ENCODE measurements at places on chromosomes 1 and 21. TPM values are rescaled to one million over a fixed set of nuclear protein-coding genes. Genes with fewer than 3 reads are reported as not detected.

Gene SLC30A2
- 0.37 TPM for total RNA-seq

Gene GPR61
- total RNA-seq, result 0.41 TPM

Gene ARHGAP30
- 2.7 TPM for total RNA-seq

Gene ACOT11
- 31.3 TPM for total RNA-seq

Gene ASCL5
- total RNA-seq, result not detected

Gene NOC2L
- 48.6 TPM for total RNA-seq

Gene AGMAT
- not detected for total RNA-seq

Gene SGIP1
- 5.0 TPM for total RNA-seq

Gene RAB42
- 1.8 TPM for total RNA-seq

Gene GPR157
- total RNA-seq, result 28.7 TPM

- peak; percentile 17 for DNase-seq
These were observed 1.8 kb downstream of the BTG3 start for GRCh38 chr21:17610911-17611310.

DNA sequence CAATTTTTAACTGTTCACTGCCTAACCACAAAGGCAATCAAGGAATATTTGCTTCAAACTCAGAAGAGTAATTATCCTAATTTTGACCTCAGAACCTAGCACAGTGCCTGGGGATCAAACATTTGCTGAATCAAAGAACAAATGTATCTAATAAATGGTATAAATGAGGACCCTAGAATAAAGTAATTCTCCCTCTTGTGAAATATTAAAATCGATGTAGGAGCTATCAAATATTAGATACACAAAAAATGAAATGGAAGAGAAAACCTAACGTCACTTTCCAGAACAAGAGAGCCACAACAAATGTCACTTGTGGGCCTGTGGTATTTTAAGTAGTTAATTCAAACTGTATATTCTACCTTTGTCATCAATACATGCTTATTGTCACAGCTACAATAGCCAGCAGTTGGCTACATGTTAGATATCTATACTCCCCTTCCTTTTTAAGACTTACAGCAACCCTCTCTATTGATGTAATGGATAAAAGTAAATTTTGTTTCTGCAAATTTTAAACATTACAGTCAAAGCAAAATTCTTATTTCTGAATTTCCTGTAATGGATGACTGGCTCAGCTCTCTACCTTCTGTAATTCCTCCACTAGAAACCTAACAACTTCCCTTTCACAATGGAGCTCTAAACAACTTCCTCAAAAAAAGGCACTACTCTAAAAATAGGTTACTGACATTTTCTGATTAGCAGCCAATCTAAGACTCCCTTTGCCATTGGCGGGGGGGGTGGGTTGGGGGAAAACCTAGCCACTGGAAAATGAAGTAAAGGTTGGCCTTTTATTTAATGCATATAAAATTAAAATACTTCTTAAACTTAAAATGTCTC is 37.6 kb downstream of the PUM1 start:
- DNase-seq, result no peak

GRCh38 chr1:56524263-56524662 is 55.1 kb downstream of the PLPP3 start:
- no peak for DNase-seq

DNA sequence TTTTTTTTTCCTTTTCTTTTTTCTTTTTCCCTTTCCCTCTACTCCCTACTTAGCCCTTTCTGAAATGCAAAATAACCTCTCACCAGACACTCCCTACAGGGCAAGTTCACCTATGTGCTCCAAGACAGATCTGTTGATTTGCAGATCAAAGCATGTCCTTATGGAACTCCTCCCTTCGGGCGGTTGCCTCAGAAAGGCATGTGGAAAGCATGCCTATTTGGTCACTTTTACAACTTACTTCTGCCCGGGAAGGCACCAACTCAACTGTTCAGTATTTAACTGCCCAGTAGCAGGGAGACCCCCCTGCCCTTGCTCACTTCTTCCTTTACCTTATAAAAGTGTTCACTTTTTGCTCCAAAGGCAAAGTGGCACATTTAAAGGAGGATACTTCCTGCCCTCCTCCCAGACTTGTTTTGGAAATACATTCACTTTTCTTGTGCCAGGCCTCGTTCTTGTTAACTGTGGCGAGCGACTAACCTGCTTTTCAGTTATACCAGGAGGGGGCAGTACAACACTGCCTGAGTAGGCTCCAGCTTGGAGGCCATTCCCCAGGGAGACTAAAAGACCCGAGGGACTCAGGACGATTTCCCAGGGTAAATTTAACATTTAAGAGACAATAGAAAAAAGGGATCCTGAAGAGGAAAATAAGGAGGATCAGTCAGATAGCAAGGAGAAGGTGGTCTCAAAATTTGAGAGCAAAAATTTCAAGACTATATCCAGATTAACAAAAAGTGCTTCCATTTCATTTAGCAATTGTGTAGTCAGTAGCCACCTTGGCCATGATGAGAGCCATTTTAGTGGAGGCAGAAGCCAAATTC is 12.3 kb upstream of the SLAMF7 start:
- DNase-seq, result no peak

GRCh38 chr1:234600418-234601281 is 9.3 kb downstream of the IRF2BP2 start:
- peak; percentile 84 for DNase-seq

DNA sequence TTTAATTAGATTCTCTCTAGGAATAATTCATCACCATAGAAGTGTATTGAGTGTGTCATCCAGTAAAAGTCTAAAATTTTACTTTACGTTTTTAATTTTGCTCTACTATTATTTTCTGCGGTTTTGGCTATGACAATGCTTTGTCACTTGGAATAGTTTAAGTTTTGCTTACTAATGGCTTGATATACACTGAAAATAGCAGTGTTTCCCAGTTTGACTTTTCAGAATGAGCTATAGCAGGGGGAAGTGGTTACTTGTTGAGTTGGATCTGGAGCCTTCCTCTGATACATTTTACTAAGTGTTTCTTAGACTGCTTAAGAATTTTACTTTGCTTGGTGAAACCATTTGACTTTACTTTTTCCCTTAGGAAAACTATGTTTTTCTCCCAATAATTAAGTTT is 5.0 kb downstream of the DNAJC16 start:
- DNase-seq, result no peak

- DNase-seq, result no peak
These were observed 13.9 kb upstream of the PSMB2 start for GRCh38 chr1:35655196-35655595.

- DNase-seq, result no peak
These were observed 205.0 kb downstream of the KCTD3 start for GRCh38 chr1:215772151-215772550.

GRCh38 chr1:171355727-171356126 is 41.7 kb downstream of the FMO4 start:
- no peak for DNase-seq

- no peak for DNase-seq
These were observed 54.6 kb downstream of the LDLRAD2 start for GRCh38 chr1:21866707-21867043.

DNA sequence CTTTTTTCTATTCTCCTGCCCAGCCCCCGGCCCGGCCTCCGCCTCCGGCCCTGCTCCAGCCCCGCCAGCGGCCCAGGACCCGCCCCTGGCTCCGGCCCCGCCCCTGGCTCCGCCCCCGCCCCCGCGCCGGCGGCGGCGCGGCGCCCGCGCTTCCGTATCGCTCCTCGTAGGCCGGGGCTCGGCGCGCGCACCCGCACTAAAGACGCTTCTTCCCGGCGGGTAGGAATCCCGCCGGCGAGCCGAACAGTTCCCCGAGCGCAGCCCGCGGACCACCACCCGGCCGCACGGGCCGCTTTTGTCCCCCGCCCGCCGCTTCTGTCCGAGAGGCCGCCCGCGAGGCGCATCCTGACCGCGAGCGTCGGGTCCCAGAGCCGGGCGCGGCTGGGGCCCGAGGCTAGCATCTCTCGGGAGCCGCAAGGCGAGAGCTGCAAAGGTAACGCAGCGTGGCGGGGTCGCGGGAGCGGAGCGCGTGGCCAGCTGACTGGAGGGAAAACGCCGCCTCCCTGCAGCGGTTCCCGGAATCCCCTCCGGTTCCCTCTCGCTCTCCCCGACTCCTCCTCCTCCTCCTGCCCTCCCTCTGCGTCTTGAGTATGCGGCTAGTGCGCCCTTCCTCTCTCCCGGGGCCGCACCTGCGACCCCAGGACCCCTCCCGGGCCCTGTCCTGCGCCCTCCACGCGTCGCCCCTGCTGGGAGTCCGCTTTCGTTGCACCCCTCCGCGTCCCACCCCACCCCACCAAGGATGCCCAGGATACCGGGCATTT is at the start of gene IFNAR2:
IFNAR2 (plus strand) TSS at position 155 of the 761 bp plus-strand sequence. CDS start 11,985 bp downstream, outside the sequence.
- DNase-seq, result peak; percentile 92

GRCh38 chr1:119220991-119221390 is 80.5 kb upstream of the WARS2 start:
- DNase-seq, result no peak

DNA sequence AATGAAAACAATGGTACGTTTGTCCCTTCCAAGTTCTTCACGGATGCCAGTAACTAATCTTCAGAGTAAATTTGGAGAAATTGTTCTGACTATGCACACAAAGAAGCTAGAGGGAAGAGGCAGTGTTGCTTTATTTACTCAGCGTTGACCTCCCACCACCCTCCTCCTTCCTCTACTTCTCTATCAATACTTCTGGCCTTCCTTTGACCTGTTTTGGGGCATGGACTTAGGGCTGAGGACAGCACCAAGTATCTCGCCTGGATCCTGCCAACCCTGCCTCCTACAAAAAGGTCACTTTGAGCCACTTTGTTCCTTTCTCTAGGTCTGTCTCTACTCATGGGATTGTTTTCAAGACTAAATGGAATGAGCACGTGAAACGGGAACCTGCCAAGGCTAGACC is 282.6 kb downstream of the DSCAM start:
- DNase-seq, result no peak

DNA sequence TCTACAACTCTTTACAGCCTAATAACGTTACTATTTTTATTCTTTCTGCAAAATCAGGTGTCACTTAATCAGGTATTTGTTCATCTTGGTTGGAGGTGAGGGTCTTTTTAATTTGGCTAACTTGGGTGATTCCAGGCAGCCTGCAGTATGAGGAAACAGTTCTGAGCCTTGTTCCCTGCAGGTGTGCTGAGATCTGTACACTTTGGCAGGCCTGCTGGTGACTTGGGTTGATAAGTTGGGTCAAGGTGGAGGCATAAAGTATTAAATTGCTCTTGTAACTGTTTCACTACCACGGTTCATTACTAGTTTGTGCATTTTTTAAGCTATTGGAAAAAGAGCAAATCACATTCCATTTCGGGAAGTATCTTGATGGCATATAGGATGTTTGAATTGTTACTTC is 10.0 kb downstream of the MAP3K21 start:
- no peak for DNase-seq

- DNase-seq, result no peak
These were observed 25.4 kb upstream of the S100A7 start for GRCh38 chr1:153485863-153486262.

DNA sequence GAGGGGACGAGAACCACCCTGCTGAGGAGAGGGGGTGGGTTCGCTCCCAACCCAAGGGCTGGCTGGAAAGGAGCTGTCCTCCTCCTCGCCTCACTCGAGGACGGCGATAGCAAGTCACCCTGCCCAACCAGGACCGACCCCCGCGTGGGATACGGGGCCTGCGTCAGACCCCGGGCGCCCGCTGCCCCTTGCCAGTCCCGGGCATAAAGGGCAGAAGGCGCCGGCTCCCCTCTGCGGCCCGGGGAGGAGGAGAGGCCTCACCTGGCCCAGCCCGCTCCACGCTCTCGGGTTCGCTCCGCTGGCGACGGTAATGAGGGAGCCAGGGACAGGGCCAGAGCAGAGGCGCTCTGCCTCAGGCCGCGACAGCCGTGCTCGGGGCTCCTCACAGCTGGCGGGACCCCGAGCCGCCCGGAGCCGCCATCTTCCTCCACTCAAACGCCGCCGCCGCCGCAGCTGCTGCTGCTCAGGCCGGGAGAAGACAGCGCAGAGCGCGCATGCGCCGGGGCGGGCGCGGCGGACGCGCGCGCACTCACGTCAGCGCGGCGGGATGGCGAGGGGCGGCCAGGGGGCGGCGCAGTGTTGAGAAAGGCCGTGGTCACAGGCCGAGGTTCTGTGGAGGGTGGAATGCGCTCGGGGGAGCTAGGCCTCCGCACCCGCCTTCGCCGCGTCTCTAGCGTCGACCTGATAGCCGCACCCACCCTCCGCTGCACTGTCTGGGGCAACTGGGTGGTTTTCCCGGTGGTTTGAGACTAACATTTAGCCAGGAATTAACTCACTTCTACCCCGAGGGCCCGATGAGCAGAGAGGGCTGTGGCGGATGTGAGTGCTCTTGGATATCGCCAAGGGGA is at the start of gene FBXO42:
FBXO42 (minus strand) TSS at position 487 of the 848 bp plus-strand sequence. CDS start 37,062 bp downstream, outside the sequence.
- DNase-seq, result peak; percentile 97

GRCh38 chr1:99544328-99544727 is 101.6 kb upstream of the PALMD start:
- DNase-seq, result no peak
